ENCODE measurements at places on chromosomes 7 and 10. TPM values are rescaled to one million over a fixed set of nuclear protein-coding genes. Genes with fewer than 3 reads are reported as not detected.

Gene MAGI2
- 29.2 TPM for total RNA-seq

DNA sequence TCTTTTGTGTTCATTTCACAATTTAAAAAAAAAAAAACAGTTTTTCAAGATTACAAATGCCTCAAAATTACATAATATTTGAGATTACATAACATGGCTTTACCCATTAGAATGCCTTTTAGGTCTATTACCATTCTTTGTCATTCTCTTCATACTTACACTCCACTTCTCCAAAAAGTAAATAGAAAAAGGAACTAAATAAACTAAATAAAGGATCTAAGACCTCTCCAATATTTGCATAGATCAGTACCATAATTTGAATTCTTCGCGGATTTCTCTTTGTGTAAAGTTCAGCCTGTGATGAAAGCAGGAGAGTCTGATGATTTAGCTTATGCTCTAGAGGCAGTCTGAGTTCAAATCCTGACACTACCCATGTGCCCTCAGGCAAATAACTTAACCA lies 56.4 kb upstream of the C1GALT1 start:
- no peak for DNase-seq

DNA sequence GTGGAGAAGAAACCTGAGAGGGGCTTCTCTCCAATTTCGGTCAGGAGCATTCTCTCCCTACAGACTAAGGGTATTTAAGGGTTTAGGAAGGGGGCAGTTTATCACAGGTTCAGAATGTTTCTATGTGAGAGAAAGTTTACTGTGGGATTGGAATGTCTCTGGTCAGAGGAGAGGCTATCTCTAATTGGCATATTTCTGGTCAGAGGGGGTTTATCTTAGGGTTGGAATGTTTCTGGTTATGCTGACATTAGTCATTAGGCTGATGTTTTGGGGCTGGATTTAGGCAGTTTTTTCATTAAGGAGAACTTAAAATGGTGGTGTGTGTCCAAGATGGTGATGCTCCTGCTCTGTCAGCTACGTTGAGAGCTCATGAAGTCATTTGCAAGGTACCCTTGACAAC lies 758.0 kb downstream of the TYW1 start:
- DNase-seq: no peak

DNA sequence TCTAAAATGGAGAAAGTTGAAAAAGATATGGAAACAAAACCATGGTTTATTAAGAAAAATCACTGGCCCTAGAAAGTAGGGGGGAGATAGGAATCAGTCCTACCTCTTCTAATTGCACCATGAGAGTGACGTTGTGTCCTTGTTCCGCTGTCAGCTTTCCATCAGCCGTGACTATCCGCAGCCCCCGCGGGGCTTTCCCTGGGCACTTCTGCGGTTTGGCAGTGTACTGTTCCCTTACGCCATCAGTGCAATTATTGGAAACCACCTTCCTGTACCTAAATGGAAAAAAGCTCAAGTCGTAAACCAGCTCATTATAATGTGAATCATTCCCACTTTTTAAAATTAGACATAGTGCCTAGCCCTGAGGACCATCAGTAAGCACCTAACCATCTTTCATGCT lies 512.2 kb downstream of the SORCS1 start:
- no peak for DNase-seq

- DNase-seq: peak; percentile 6
These were observed 19.5 kb downstream of the PRF1 start for GRCh38 chr10:70582793-70583668.

Gene CTAGE15
- 2.9 TPM for total RNA-seq

Gene ELFN1
- total RNA-seq: 4.4 TPM

Gene LRRC17
- total RNA-seq: 1.6 TPM

GRCh38 chr7:129522088-129522970 lies 20.0 kb downstream of the SMKR1 start:
- DNase-seq: peak; percentile 64

Gene NRG3
- total RNA-seq: 7.3 TPM

- no peak for DNase-seq
These were observed 66.0 kb upstream of the SHH start for GRCh38 chr7:155878250-155878649.
